HT-29 (cell line): ENCODE measurements at places on chromosomes 13 and 19. TPM values are rescaled to one million over a fixed set of nuclear protein-coding genes. Genes with fewer than 3 reads are reported as not detected.

DNA sequence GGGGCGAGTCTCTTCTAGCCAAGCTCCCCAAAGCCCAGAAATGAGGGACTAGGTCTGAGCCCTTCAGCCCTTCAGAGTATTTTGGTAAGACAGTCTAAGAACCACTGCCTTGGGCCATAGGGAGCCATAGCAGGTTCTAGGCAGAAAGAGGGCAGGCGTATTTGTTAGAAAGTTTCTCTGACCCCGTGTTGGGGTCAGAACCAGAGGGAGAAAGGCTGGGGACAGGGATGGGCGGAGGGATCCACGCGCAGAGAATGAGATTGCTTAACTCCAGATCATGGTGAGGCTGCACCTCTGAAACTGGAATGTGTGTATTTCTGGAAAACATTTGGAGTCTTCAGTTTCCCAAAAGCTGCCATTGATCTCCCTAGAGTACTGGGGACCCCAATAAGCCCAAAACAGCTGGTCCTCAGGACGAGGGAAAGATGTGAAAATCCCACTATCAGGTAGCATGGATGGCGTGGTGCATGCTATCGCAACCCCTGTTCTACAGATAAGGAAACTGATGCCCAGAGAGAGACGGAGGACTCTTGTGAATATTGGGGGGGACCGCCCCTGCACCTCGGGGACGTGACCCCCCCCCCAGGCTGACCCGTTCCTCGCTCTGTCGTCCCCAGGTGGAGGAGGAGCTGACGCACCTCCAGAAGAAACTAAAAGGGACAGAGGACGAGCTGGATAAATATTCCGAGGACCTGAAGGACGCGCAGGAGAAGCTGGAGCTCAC, 703 bp upstream of the TPM4 start:
- DNase-seq: no peak

GRCh38 chr13:99812625-99813024, 158.9 kb downstream of the ZIC5 start:
- no peak for DNase-seq

DNA sequence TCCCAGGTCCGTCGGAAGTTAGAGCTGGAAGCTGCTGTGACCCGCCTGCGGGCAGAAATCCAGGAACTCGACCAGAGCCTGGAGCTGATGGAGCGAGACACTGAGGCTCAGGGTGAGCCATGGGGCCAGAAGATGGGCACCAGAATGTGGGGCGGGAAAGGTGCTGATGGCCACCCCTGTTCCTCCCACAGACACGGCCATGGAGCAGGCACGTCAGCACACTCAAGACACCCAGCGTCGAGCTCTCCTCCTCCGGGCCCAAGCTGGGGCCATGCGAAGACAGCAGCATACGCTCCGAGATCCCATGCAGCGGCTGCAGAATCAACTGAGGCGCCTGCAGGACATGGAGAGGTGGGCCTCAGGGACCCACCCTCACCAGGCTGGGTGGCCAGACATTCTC, 2.5 kb downstream of the HAUS5 start:
- no peak for DNase-seq

DNA sequence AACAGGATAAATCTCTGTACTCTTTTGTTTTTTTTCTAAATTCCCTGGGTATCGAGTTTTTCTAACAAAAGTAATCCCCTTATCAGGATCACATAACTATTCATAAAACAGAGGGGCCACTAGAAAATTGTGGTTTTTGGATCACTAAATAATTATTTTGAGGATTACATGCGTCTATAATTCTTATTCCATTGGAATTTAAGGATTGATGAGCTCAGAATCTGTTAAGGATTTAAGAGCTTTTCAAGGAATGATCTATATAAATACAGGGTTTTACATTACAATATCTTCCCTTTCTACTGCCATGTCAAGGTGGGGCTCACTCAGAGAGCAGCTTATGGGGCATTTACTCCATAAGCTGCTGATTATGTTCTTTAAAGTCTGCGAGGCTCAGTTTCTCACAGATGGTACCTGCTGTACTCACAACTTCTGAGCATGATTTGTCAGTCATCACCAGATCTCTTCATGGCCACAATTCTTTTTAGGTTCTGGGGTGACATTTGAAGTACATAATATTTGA, 449.8 kb downstream of the PCDH17 start:
- no peak for DNase-seq

DNA sequence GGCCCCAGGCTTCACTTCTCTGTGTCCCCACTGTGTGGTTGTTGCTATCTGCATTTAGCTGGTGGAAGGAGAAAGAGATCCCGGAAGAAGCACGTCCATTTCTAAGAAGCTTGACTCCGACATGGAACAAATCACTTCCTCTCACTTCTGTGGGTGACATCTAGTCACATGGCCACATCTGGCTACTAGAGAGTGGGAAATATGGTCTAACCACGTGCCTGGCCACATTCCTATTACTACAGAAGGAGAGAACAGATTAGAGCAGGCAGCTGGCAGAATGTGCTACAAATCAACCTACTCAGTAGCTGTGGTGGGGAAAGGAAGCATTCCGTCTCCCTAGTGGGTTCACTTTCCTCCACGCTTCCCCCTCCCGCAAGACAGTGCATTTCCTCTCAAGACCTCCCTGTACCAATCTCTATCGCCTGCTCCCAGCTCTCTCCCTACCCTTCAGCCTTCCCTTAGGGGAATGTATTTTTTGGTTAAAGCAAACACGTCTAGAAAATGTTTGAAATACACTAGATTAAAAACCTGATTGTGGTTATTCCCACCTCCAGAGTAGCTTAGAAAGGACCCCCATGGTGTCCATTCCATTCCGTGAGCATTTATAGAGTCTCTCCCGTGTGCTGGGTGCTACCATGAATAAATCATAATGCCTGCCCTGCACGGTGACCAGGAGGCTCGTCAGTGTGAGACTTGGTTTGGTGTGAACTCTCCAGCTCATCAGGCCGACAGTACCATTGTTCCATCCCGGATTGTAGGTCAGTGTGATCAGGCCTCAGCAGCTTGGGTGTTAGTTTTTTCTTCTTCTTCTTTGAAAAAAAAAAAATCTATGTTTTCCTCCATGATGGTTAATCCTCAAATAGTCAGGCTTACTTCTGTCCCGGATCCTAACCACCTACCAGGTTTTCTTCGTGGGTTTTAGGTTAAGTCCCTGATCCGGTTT, 8.0 kb upstream of the AMER2 start:
- no peak for DNase-seq

- no peak for DNase-seq
Observed at GRCh38 chr13:48477191-48477855, 55.6 kb downstream of the RCBTB2 start.

DNA sequence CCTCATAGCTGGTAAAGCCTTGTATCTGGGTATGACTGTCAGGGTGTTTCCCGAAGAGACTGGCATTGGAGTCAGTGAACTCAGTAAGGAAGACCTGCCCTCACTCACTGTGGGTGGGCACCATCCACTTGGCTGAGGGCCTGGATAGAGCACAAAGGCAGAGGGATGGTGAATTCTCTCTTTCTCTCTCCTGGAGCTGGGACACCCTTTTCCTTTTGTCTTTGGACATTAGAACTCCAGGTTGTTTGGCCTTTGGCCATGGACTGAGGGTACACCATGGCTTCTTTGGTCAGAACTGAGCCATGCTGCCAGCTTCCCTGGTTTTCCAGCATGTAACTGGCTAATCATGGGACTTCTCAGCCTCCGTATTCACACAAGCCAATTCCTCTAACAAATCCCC, 4.6 kb upstream of the CEACAM1 start:
- no peak for DNase-seq

DNA sequence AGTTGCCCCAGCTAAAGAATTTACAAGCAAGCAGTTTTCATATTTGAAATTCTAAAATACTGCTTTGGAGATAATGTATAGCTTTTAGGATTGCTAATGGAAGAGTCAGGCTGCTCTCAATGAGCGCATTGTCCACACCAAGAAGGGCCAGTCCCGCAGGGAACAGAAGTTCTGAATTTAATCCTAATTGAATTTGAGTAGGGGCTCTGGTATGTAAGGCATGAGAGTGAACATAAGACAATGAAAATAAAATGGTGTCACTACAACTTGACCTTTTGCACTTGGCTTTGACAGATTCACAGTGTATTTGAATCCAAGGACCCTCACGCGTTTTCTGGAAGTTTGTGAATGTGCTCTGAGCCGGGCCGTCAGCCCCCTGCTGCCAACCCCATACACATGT, 32.6 kb downstream of the RAB20 start:
- peak; percentile 19 for DNase-seq

DNA sequence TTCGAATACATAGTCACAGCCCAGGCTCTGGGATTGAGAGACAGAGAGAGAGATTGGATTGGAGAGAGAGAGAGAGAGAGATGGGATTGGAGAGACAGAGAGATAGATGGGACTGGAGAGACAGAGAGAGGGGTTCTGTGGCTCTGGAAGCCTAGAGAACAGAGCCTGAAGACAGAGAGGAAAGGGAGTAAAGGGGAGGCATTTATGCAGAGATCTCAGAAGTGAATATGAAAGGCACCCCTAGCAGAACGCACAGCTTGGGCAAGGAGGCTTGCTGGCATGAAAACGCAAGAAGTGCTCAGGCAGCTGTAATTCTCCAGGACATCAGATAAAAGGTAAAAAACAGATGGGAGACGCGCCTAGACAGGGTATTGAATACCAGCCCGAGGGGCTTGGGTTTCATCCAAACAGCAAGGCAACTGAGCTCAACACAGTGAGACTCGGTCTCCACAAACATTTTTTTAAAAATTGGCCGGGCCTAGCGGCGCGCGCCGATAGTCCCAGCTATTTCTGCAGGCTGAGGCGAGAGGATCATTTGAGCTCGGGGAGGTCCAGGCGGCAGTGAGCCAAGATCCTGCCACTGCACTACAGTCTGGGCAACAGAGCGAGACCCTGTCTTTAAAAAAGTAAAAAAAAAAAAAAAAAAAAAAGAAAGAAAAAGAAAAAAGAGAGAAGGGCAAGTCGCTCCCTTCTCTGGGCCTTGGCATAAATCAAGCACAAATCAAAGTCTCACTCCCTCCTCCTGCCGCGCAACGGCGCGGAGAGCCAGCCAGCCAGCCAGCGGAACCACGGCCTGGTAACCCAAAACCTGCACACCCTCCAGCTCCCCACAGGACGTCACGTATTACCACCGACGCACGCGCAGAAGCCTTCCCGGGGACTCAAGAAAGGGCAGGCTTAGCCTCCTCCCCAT, 774 bp upstream of the PPP2R1A start:
- DNase-seq: no peak

DNA sequence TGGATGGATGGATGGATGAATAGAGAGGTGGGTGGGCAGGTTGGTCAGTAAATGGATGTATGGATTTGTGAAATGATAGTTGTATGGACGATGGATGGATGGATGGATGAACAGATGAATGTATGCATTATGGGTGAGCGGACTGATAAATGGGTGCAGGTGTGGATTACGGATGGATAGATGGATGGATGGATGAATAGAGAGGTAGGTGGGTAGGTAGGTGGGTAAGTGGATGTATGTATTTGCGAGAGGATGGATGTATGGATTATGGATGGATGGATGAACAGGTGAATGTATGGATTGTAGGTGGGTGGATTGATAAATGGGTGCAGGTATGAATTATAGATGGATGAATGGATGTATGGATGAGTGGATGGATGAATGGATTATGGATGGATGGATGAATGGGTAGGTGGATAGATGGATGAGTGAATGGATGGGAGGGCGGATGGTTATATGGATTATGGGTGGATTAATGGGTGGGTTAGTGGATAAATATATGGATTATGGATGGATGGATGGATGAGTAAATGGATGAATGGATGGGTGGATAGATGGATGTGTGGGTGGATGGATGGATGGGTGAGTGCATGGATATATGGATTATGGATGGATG, 37.0 kb upstream of the TNFAIP8L1 start:
- DNase-seq: no peak

- no peak for DNase-seq
Observed at GRCh38 chr13:24694907-24695306, 14.7 kb downstream of the ATP12A start.

DNA sequence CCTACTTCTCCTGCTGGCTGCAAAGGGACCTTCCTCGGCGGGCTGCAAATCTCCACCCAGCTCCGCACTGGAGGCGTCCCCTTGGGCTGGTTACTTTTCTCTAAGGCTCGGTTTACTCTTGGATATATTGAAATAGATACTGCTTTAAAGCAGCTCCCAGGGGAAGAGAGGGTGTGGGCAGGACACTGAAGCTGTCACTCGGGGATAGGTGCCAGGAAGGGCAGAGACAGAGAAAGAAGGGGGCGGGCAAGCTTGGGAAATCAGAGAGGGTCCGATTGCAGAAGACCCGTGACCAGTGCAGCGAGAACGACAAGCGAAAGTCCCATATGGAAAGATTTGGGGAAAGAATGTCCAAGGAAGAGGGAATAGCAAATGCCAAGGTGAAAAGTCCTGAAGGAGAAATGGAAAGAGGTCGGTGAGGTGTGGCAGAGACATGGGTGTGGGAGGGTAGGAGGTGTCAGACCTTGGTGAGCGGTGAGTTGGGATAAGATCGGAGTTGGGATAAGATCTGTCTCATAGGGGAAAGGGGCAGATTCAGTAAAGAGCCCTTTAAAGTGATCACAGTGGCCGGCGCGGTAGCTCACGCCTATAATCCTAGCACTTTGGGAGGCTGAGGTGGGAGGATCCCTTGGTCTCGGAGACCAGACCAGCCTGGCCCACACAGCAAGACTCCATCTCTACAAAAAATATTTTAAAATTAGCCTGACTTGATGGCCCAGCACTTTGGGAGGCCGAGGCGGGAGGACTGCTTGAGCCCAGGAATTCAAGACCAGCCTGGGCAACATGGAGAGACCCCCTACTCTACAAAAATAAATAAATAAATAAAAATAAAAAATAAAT, 618 bp downstream of the THSD8 start:
- no peak for DNase-seq

GRCh38 chr13:36432106-36432544, at the start of gene CCNA1:
CCNA1 (plus strand) TSS chr13:36432495; CDS start chr13:36433057, 562 bp downstream.
- DNase-seq: no peak

DNA sequence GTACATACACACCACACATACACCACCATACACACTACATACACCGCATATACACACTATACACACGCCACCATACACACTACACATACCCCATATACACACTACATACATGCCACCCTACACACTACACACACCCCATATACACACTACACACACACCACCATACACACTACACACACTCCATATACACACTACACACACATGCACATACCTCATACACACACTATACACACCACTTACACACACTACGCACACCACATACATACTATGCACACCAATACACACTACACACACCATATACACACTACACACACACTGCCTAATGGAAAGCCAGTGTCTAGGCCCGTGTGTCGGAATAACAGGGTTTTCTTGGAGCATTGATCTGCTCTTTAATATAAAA, 27.5 kb downstream of the CRYL1 start:
- DNase-seq: no peak

DNA sequence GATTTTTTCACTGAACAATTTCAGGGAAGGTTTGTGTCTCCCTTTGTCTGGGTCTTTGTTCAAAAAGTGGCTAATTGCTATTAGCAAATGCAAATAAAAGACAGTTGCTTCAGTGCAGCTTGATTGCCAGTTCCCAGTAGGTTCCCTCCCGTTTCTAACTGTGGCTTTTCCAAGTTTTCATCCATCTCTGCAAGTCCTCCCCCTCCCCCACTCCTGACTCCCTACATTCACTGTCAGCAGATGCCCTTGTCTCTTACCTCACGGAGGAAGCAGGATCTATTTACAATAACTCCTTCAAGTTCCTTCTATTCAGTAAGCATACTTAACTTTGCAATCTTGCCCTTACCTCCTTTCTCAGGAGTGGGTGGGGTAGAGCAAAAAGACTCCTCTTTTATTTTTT, 55.4 kb upstream of the SCEL start:
- no peak for DNase-seq

ADGRE1 gene
- total RNA-seq: not detected in 2 replicates

GAPDHS gene
- total RNA-seq: not detected in 2 replicates

CYP4F22 gene
- total RNA-seq: not detected in 2 replicates

LYL1 gene
- 1.8 and 2.5 TPM in 2 replicates for total RNA-seq

SYCN gene
- total RNA-seq: not detected in 2 replicates

PRTN3 gene
- not detected in 2 replicates for total RNA-seq

CACNA1A gene
- total RNA-seq: 0.10 and 0.70 TPM in 2 replicates

CRX gene
- total RNA-seq: not detected in 2 replicates
